ENCODE measurements at places on chromosomes 3 and 15.

DNA sequence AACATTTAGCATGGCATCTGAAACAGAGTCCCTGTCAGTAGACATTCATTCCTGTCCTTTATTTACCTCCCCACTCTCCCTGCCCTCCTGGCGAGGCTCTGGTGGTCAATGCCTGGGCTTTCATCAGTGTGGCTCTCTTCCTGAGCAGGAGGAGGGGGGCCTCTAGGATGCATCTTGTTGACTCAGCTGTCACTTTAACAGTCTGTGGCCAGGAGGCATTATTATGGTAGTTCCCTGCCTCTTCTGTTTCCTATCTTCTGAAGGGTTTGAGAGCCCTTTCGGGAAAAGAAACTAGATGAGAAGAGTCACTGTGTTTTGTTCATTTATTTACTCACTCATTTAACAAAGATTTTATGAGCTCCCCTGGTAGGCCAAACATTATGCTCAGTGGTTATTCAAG lies 2.4 kb upstream of the PPP1R14D start:
- H3K27me3 ChIP-seq, result no peaks in the 10 kb centered on the region
- H3K4me3 ChIP-seq, result no peak overlapping the region
- no peak overlapping the region for H3K27ac ChIP-seq
- no peak for DNase-seq
- no peaks in the 10 kb centered on the region for H3K4me1 ChIP-seq

- no peak overlapping the region for H3K27ac ChIP-seq
- no peaks in the 10 kb centered on the region for H3K4me1 ChIP-seq
- H3K27me3 ChIP-seq, result no peaks in the 10 kb centered on the region
- H3K36me3 ChIP-seq, result no peaks in the 10 kb centered on the region
- no peak for DNase-seq
Measured at GRCh38 chr3:190566043-190566933, 52.4 kb downstream of the IL1RAP start.

DNA sequence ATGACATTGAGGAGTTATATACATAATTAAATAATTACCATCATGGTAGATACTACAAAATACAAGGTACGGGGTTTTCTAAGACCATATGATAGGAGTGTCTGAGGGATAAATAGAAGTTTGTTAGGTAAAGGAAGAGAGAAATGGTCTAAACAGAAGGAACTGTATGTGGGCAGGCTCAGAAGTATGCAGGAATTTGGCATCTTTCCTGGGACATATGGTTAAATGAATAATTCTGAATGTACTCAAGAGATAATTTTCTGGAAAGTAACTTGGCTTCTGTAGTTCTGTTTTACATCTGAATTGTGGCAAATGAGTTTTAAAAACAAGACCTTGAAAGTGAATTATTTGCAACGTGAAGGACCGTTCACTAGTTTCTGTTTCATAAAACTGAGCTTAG lies 17.5 kb downstream of the LMCD1 start:
- H3K27ac ChIP-seq, result no peak overlapping the region
- H3K4me3 ChIP-seq, result no peak overlapping the region
- H3K36me3 ChIP-seq, result no peaks in the 10 kb centered on the region
- no peak for DNase-seq
- peaks cover 18% of the 10 kb centered on the region for H3K4me1 ChIP-seq

DNA sequence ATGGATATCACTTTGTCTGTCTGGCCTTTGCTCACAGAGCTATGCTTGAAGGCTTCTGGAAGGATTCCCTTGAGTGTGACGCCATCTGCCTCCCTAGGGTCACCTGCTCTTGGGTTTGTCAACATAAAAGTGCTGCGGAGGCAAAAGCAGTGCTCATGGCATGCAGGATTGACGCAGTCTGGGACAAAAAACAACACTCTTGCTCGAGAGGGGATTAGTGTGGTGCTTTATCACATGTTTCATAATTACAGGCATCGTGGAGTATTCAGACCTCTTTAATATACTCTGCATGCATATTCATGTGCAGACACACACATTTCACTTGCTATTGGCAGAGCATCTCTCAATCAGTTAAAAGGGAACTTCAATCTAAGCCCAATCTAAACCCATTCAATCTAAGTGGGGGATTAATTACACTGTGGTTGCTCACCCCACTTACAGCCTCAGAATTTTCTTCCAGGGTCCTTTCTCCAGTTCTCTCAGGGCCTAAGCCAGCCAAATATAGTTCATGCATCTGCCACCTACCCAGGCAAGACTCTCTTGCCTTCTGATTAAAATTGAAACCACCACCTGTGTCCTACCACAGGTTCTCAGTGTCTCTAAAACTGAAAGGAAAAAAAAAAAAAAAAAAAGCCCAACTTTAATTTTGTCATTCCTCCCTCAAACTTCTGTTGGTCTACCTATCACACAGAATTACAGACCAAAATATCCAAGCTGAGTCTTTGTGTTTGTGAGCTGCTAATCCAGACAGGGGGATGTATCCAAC lies 75.6 kb downstream of the BFSP2 start:
- peak overlapping the region; percentile 99 for H3K27ac ChIP-seq
- no peaks in the 10 kb centered on the region for H3K36me3 ChIP-seq
- H3K4me1 ChIP-seq, result peaks cover 85% of the 10 kb centered on the region
- DNase-seq, result no peak
